ENCODE measurements at places on chromosomes 12 and 14.

GRCh38 chr14:90616313-90616712 is 199.9 kb downstream of the TTC7B start:
- no peak for DNase-seq

GRCh38 chr12:118023301-118023860 is 6.9 kb downstream of the RFC5 start:
- DNase-seq = no peak

- no peak for DNase-seq
Measured at GRCh38 chr14:21712036-21712435, 38.4 kb upstream of the OR4E1 start.

DNA sequence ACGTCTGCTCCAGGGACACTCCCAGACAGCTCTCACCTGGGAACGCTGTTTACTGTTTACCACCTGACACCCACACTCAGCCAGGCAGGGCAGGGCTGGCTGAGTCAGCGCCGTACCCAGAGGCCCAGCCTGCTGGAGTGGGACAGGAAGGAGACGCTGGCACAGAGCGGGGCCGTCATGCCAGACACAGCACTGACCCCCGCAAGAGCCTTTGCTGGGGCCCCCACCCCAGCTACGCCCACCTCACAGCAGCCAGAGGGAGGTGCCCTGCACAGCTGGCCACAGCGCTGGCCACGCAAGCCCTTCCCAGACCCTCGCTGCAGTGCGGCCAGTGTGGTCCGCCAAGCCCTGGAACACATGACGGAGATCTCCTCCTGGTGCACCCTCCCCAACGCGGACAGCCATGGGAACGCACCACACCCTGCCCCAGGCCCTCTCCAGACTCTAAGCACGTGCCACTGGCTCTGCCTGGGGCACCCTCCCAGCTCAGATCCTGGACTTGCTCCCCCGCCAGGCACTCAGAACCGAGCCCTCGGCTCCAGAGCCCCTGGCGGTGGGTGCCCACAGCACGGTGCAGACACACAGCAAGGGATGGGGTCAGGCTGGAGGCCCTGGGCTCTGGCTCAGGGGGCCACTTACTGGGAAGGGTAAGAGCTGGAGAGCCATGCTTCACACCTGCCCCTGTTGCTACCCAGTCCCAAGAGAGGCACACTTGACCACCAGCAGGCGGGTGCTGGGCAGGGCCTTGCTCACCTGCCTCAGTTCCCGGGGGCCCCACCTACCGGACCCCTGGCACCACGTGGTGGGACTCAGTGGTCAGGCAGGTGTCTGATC is 5.7 kb downstream of the AHNAK2 start:
- peak; percentile 75 for DNase-seq

GRCh38 chr12:40768125-40768864 is 76.1 kb downstream of the CNTN1 start:
- DNase-seq = no peak

GRCh38 chr14:86787717-86788116 is 1205.3 kb downstream of the GALC start:
- no peak for DNase-seq

- no peak for DNase-seq
Measured at GRCh38 chr14:74737753-74738325, 24.9 kb downstream of the FCF1 start.

All from H54 (cell line).